Thoracic aorta (tissue), 2 donors: ENCODE measurements at places on chromosomes 16 and 17. TPM values are rescaled to one million over a fixed set of nuclear protein-coding genes. Genes with fewer than 3 reads are reported as not detected.

The OR3A3 gene
- not detected for total RNA-seq

The BBS2 gene
- total RNA-seq, result 33.3 TPM

The TEX14 gene
- total RNA-seq, result 0.92 TPM

The KRTAP4-6 gene
- total RNA-seq, result not detected

The CHD9NB gene
- 2.3 TPM for total RNA-seq

The CSH2 gene
- total RNA-seq, result not detected

The LRRC37A gene
- 2.2 TPM for total RNA-seq

The ASPHD1 gene
- 0.27 TPM for total RNA-seq

The HAS3 gene
- 1.8 TPM for total RNA-seq

The KRTAP4-5 gene
- not detected for total RNA-seq

The NPTX1 gene
- 0.68 TPM for total RNA-seq

GRCh38 chr16:74742051-74742481 lies 32.6 kb downstream of the FA2H start:
- no peak for DNase-seq

- no peak for DNase-seq
These were observed 264.0 kb downstream of the ENGASE start for GRCh38 chr17:79338604-79339003.

GRCh38 chr16:1992704-1993317 lies 3.0 kb downstream of the SYNGR3 start:
- no peak for DNase-seq

DNA sequence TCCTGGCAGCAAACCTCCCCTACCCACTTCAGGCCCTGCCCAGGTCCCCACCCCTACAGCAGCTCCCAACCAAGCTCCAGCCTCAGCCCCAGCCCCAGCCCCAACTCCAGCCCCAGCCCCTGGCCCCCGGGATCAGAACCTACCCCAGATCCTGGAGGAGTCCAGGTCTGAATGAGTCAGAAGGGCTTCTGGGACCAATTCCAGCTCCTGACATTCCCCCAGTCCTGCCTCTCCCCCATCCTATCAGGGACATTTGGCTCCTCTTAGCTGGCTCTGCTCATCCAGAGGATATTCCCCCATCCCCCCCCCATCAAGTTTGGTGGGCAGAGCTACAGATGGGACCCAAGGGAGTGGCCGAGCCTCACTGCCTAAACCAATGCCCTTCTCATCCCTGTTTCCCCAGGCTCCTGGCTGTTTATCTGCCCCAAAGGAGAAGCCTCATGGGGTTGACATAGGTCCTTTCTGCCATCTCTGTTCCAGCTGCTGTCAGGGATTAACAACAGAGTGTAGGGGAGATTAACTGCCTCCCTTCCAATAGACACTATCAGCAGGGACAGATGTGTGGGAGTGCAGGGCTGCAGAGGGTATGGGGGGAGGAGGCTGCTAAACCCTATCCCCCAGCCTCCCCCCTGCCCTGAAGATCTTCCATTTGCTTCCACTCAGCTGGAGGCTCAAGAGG lies 16.5 kb downstream of the CNTNAP1 start:
- no peak for DNase-seq

DNA sequence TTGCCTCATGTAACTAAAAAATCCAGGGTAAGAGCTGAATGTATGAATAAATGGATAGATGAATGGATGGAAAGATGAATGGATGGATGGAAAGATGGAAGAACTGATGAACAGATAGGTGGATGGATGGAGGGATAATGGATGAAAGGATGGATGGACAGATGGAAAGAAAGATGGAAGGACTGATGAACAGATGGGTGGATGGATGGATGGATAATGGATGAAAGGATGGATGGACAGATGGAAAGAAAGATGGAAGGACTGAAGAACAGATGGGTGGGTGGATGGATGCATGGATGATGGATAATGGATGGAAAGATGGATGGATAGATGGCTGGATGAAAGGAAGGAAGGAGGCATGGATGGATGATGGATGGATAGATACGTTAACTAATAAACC lies 11.9 kb downstream of the CHD9NB start:
- no peak for DNase-seq

DNA sequence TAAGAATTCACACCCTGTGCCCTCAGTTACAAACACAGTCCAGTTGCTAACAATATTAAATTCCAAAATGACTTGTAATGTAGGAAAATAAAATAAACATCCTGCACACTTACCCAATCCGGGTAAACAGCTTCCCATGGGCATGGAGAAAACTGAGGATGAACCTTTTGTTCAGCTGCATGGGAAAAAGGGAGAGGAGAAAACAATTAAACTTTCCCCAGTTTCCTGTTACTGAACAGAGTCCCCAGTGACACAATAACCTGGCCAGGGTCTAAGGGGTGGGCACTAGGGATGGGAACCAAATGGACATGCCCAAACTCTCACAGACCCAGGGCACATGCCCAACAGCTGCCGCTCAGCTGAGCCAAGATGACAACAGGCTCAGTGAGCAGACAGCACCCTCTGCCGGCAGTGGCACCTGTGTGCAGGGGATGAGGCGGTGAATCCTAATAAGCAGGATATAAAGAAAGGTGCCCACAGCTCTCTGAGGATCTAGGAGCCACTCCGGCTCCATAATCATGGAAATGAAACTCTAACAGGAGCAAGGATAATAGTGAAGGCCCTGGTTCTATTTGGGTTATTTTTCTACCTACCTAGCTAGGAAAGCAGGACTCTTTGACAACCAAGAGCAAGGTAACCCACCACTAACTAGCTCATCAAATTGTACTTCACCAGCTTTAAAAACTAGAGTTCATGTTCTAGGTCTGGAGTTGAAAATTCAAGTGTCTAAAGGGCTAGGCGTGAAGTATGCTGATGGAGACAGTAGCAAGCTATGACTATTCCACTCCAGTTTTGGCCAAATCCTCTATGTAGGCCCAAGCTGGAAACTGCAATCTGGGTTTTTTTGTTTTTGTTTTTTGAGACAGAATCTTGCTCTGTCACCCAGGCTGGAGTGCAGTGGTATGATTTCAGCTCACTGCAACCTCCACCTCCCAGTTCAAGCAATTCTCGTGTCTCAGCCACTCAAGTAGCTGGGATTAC lies 58.8 kb downstream of the SMG6 start:
- DNase-seq, result peak; percentile 76

GRCh38 chr16:79747688-79748087 lies 147.2 kb upstream of the MAF start:
- no peak for DNase-seq

GRCh38 chr16:525520-526180 lies 1.9 kb upstream of the CAPN15 start:
- DNase-seq, result no peak

DNA sequence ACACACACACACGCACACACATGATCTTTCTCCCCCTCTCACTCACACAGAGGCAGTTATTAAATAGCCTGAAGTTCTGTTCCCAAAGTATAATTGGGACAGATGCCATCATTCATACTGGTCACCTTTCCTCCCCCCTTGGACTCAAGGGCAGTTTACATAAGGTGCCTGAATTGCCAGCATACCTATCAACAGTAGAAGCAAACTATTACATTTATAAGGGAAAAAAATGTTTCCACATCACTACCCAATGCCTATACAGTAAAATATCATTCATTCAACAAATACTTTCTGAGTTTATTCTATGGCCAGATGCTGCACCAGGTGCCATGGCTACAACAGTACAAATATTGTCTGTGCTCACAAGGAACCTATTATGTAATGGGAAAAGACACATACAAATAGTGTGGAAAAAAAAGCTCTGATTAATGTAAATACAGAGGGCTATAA lies 6.3 kb downstream of the CNTD1 start:
- DNase-seq, result no peak

- DNase-seq, result no peak
These were observed 1.2 kb downstream of the TMEM95 start for GRCh38 chr17:7356072-7356549.

DNA sequence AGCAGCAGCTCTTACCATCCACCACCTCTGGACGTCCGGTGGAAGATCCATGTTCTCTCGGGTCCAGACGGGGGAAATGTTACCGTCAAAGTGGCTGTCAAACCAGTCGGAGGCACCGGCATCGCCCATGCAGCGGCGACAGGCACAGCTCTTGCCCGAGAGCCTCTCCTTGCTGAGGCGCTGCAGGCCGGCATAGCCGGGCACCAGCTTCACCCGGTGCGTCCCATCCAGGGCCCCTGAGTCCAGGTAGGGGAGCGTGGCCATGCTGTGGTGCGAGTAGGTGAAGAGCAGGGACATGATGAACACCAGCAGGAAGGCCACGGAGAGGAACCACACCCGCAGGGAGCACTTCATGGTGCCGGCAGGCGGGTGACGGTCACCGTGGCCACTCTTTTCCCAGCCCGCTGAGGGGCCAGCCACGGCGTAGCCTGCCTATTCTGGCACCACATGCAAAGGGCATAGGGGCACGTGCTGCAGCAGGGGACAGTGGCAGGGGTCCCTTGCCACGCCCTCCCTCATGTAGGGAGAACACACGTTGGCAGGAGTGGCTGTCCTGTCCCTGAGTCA lies 40.6 kb downstream of the ST3GAL2 start:
- DNase-seq, result no peak

DNA sequence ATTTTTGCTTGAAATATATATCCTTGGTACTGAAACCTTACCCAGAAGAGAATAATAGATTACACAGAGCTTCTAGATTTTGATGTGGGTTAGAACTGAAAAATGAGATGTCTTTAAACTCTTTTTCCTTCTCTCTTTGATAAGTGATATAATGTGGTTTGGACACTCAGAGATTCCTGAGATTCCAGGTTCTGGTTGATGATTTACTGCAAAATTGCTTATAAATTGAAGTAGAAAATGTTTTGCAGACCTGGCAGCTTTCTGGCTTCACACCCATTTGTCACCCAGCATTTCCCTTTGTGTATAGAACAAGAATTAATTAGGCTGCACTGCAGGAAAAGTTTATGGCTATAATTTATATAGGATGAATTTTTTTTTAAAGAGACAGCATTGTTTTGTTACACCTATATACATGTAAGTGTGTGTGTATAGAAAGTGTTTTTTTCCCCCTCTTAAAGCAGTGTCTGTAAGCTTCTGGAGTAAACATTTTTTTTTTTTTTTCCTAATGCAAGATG lies 23.5 kb downstream of the AATF start:
- no peak for DNase-seq

DNA sequence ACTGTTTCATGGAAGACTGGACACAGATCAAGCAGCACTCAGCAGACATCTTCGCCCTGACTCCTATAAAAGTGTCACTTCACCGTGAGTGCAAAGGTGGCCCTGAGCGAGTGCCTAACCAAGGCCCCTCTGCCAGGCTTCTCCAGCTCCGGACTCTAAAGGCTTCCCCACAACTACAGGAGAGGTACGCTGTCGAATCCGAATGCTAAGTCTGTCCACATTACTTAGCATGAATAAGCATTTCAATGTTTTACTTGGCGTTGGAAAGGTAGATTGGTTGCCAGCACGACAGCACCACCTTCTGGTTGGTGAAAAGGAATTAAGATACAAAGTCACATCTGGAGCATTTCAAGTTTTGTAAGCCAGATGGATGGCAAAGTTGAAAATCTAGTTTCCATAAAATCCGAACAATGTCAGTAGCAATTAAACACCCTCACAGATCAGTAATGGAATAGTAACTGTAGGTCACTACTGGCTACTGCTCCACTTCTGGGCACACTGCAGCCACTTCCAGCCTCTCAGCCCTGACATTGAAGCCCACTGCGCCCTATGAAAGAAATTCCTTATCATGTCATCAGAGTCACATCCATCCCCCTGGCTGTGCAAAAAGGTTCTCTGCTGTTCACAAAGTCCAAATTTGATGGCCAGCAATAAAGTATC lies 100.9 kb downstream of the PARN start:
- DNase-seq, result peak; percentile 15

- no peak for DNase-seq
These were observed 8.1 kb upstream of the ITGAE start for GRCh38 chr17:3809135-3809534.

- DNase-seq, result no peak
These were observed 17.8 kb upstream of the KCNH6 start for GRCh38 chr17:63505341-63505740.

DNA sequence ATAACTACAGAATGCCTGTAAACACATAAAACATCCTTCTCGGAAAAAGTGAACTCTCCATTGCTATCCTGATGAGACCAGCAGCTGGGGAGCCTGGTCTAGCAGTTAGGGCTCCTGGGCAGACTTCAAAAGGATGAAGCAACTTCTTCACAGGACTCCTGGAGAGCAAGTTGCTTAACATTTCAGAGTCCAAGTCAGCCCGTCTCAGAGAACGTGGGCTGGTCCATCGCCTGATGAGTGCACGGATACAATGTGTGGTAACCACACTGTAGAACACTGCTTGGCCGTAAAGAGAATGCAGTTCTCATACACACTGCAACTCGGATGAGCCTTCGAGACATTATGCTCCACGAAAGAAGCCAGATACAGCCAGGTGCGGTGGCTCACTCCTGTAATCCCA lies 52.7 kb downstream of the TMEM235 start:
- DNase-seq, result no peak

GRCh38 chr17:59842901-59843652 lies 49.7 kb downstream of the TUBD1 start:
- no peak for DNase-seq
